Right cardiac atrium (tissue), 5 donors: ENCODE measurements at places on chromosomes 1 and 21. TPM values are rescaled to one million over a fixed set of nuclear protein-coding genes. Genes with fewer than 3 reads are reported as not detected.

GRCh38 chr1:3242408-3243260 is 173.6 kb downstream of the PRDM16 start:
- peak; percentile 44 for DNase-seq

Gene PTP4A2
- 426 TPM for total RNA-seq

GRCh38 chr1:207039380-207040180 is 7.0 kb upstream of the C1orf116 start:
- DNase-seq = no peak

DNA sequence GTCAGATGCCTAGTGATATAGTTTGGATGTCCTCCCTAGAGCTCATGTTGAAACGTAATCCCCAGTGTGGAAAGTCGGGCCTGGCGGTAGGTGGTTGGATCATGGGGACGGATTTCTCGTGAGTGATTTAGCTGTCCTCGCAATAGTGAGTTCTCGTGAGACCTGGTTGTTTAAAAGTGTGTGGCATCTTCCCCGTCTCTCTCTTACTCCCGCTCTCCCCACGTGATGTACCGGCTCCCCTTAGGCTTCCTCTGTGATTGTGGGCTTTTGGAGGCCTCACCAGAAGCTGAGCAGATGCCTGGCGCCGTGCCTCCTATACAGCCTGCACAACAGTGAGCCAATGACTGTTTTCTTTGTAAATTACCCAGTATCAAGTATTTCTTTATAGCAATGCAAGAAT is 264.5 kb downstream of the TTLL7 start:
- no peak for DNase-seq

- no peak for DNase-seq
Measured at GRCh38 chr1:30029677-30030076, 693.7 kb downstream of the MATN1 start.

Gene DISP3
- not detected for total RNA-seq

Gene OR10K1
- not detected for total RNA-seq

- no peak for DNase-seq
Measured at GRCh38 chr1:221778535-221779142, 36.8 kb upstream of the DUSP10 start.

DNA sequence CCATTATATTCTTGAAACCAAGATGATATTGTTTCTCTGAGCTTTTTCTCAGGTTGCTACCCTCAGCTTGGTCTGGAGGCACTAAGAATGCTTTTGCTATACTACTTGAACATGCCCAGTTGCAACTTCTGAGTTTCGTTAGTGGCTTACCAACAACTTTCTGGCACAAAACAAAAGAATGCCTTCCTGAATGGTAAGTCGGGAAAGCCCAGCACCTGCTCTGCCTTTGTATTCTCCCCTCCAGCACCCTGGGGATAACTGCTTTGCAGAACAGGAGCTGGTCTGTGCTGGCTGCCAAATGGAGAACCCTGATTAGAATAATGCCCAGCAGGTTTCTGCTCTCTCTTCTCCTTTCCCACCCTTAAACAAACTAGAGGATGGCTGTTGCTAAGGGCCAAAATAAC is 149.3 kb downstream of the TGFB2 start:
- no peak for DNase-seq

DNA sequence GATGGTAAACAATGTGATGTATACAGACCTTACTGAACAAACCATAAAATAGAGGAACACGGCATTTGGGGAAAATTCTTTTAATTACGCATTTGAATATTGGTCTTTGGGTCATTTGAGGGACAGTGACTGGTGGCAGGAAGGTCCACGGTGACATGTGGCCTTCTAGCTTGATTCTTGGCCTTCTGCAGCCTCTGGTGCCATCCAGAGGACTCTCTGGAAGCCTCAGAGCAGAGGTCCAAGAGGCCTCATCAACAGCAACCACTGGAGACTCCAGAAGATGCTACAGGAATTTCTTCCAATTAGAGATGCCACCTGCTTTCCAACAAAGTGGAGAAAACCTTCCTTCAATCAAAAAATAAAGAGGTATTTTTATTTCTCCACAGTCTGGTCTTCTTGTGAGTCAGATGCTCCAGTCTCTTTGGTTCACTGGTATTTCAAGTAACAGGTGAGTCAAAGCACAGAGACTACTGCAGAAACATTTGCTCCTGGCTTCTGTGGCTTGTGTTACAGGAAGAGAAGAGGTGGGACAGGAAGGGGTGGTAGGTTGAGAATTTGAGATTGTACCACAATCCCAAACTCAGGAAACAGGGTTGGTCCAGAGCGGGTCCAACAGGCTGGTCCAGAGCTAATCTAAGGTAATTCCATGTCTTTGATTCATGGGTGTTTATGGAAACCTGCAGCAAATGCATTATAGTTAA is 2.7 kb upstream of the F5 start:
- no peak for DNase-seq

Gene ID3
- total RNA-seq = 179 TPM

Gene CFAP45
- total RNA-seq = 3.4 TPM

DNA sequence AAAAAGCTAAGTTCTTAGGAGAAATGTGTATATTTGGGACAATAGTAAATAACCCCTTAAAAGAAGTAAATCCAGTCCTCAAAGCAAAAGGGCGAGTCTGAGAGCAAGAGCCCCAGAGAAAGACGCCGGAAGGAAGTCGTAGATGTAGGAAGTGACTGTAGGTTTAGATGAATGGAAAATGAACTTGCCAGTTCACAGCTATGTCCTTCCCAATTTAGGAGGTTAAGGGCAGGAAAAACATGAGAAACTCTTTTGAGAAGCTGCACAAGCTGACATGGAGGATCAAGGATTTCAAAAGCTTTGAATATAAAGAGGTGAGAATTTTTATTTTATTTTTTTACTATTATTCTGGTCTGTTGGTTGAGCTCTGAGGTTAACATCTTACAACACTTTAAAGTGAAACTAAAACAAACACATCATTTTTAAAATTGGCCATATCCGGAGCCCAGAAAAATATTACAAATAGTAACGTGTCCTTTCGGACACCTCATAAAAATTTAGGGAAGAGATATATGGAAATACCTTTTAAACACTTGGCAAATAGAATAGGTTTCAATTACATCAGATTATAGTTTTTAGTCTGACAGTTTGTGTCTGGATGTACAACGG is 1178.6 kb downstream of the MRPL39 start:
- no peak for DNase-seq

GRCh38 chr1:64891448-64891825 is 74.9 kb downstream of the JAK1 start:
- DNase-seq = no peak

Gene MLLT11
- total RNA-seq = 8.1 TPM

DNA sequence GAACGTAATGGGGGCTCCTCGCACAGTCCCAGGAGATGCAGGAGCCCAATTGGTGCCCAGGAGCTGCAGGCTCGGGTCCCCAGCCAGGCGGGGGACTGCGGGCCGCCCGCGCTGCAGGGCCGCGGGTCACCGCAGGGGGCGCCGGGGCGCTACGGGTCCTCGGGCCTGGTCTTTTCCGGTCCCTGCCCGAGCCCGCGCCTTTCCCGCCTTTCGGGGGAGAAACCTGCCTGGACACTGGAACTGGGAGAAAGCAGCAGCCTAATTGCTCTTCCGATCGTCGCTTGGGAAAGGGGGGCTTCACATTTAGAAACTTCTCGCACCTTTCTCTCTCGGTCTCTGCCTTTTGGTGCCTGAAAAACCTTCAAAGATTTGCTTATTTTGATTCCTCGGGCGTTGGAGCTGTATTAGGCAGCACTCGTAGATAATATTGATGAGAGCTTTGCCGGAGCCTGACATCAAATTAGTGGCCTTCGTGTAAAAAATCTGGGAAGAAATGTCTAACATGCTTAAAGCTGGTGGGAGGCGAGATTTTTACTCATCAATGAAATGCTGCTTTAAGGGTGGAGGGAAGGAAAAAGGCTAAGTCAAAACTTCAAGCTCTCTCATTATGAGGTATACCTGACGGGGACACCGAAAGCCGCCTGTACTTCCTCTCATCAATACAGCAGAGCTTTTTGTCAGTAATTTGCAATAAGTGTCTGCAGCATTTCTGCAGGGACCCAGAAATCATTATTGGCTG is 12.6 kb upstream of the BARHL2 start:
- no peak for DNase-seq

Gene SELL
- total RNA-seq = 1.1 TPM

DNA sequence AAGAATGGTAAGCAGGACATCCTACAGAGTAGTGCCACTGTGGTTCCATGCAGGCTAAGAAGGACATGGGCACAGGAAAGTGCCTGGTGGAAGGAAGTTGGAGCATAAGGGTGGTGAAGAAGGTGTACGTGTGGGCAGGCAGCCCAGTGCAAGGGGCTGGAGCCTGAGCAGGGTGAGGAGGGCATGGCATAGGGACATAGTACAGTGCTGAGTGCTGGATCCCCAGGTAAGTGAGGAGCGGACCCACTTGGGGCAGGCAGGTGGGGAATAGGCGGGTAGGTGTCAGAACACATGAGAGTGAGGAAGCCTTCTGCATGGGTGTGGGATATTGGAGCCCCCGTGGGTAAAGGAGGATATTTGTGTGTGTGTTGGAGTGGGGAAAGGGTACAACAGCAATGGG is 15.7 kb upstream of the LRRC53 start:
- DNase-seq = no peak

DNA sequence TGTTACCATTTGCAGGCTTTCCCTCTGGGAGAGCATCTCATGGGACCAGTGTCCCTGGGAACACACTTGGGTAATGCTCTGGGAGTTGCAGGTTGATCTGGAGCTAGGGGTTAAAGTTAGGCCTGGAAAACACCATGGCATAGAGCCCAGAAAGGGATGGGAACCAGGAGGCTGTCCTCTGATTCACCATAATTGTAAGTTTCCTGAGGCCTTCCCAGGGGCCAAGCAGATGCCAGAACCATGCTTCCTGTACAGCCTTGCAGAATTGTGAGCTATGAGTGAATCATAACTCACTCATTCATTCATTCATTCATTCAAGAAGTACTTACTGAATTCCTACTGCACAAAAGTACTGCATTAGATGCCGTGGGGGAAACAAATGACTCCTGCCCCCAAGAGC is 50.0 kb downstream of the LACTBL1 start:
- no peak for DNase-seq

DNA sequence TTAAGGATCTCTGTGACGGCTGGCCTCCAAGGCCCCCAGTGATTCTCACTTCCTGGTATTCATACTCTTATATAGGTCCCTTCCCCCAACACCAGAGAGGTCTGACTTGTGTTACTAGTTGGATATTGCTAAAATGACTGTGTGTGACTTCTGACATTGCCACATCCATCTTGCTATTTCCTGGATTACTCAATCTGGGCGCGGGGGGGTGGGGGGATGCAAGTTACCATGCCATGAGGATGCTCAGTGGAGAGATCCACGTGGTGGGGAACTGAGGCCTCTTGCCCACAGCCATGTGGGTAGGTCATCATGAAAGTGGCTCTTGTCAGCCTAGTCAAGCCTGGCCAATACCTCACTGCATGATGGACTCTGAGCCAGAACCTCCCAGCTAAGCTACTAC is 117.0 kb downstream of the UBE2U start:
- DNase-seq = no peak

DNA sequence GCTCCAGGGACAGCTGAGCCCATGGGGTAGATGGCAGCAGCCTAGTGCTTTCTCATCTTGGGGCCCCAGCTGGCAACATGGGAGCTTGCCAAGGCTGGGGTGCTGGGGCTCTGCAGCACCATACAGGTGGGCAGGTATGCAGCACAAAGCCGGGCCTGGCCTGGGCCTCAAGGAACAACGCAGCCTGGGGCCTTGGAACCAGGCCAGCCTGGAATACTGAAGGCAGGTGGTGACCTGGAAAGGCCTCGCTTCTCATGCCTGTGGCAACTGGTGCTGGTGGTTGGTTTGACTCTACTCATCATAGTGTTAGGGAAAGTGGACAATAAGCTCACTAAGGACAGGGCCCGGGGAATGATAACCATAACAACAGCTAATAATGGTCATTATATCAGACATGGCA is 27.0 kb upstream of the SDHB start:
- no peak for DNase-seq

DNA sequence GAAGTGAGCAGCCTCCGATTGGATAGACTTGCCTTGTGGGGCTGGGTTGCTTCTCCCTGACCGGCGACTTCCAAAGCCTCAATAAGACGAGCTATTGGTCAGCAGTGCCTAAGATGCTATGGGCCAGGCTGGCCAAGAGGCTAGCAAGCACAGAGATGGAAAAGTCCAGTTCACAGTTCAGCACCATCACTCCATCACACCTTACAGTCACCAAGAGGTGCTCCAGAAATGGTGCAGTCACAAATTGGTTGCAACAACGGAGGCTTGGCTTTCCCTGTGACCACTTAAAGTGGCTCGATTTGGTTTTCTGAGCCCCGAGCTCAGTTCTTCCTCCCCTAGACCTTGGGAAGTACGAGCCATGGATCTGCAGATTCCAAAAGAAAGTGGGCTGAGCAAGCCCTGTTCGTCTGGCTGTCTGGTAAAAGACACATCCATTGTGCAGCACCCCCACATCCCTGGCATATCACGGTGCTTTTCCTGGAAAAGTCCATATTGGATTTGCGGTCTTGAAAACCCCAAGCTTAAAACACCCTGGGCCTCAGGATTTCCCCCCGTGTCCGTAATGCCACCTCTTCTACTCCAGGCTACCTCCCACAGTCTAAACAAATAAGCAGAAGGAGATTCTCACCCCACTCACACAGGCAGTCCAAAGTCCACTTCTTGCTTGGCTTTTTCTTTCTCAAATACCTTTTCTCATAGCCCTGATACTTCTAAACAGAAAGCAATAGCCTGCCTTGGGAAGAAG is 1.3 kb downstream of the SLAMF1 start:
- DNase-seq = no peak
